ENCODE measurements at places on chromosomes 2 and 18.

- DNase-seq = no peak
These were observed 324.7 kb downstream of the NRXN1 start for GRCh38 chr2:50707196-50707595.

DNA sequence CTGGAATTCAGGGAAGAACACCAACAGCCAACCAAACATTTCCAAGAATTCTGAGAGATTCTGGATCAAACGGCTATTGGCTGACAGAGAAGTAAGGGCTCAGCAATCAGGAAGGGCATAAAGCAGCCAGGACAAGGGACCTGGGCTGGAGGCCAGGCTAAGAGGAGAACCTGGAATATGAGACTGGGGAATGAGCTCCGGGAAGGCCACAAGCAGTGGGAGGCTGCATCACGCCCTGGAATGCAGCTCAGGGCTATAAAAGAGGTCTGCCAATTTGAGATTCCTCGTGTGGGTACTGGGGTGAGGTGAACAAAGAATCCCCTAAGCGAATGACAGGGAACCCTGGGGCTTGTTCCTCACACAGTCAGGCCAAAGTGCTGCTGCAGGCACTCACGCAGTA is 60.4 kb downstream of the ANO7 start:
- no peak for DNase-seq

GRCh38 chr2:58304843-58305242 is 63.7 kb upstream of the FANCL start:
- no peak for DNase-seq

DNA sequence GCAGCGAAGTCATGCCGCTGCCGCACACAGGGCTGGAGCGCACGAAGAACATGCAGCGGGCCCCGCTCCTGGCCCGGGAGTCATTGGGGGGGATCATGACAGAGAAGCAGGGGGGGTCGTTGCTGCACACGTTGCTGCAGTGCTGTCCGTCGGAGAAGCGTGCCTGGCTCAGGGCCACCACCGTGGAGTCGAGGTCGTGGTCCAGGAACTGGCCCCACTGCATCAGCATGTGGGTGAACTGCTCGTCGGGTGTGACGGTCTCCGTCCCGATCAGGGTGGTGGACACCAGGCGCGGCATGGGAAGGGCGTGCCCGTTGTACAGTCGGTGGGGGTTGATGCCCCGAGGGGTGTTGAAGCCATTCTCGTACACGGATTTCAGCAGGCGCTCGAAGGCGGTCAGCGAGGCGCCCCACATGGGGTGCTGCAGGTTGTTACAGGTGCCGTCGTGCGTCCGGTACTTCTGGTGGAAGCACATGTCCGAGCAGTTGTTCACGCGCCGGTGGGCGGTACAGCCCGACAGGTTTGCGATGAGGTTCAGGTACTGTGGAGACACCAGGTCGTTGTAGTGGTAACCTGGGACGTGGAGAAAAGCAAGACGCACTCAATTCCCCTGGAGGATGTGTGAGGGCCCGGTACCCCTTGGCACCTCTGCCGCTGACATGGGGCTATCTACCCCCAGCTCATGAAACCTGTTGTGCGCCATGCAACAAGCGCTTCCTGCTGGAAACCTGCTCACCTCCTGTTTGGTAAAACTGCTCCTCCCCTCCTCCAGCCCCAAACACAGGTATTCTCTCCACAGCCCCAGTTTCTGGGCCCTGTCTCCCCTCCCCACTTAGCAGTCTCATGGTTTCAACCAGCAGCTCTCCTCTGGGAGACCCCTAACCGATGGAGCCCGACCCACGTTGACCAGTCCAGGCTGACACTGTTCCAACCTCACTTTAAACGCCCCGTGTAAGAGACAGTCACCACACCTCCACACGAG is 94.9 kb downstream of the PXDN start:
- no peak for DNase-seq

DNA sequence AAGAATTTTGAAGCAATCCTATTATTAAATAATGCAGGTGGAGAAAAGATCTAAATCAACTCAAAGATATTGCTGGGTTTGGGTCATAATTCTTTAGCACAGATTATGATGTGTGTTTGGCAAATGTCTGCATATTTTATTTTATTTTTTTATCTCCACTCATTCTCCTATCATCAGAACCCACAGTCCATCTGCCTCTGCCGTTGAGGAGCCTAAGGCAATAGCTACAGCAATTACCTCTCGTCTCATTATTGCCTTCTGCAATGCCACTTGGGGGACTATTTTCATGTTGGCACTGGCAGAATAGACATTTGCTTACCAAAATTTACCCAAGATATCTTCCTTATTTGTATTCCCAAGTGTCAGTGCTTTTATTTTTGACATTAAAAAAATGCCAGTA is 815.9 kb upstream of the CNTNAP5 start:
- DNase-seq = no peak

DNA sequence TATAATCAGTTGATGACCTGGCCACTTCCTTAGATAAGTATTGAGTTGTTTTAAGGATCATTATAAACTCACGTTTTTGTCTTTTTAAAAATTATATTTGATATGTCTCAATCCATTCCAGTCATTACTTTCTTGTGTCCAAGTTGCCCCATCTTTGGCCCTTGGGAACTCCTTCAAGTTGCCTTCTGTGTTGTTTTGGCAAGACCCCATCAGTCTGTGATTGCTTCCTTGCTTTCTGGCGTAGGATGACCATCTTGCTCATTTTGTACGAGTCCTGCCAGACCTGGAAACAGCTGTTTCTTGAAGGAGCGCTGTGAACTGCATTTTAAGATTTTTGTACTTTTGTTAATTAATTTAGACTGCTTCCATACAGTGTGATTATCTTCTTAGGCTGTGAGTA is 68.9 kb upstream of the ITM2C start:
- no peak for DNase-seq

Data from stimulated activated CD4-positive, alpha-beta T cell treated with anti-CD3 and anti-CD28 coated beads, Interleukin-1b, Interleukin-23, amount 100 ng/mL, for 1 hour (primary cell).